CD4-positive, alpha-beta T cell treated with Interleukin-17A for 4 hours (primary cell): ENCODE measurements at places on chromosomes 4 and X.

GRCh38 chr4:87911252-87911774 lies 64.2 kb upstream of the SPP1 start:
- DNase-seq, result no peak

DNA sequence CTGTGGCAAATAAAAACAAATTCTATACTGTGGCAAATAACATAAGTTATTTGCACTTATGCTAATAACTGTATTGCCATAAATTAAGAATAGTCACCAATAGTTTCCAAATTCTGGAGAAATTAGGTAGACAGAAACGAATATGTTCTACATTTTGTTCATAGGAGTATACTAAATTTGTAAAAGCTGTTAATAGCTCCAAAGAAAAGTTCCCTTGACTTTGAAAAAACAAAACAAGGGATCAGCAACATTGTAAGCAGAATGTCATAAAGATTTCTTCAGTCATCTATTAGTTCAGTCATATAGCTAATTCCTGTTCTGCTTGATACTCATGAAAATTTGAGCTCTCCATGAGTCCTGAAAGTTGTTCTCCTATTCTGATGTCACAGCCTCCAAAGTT lies 1472.8 kb downstream of the C4orf33 start:
- DNase-seq, result no peak

GRCh38 chr4:144817081-144817480 lies 171.1 kb downstream of the HHIP start:
- DNase-seq, result no peak

GRCh38 chrX:43750248-43750676 lies 94.2 kb downstream of the MAOA start:
- DNase-seq, result peak; percentile 52

DNA sequence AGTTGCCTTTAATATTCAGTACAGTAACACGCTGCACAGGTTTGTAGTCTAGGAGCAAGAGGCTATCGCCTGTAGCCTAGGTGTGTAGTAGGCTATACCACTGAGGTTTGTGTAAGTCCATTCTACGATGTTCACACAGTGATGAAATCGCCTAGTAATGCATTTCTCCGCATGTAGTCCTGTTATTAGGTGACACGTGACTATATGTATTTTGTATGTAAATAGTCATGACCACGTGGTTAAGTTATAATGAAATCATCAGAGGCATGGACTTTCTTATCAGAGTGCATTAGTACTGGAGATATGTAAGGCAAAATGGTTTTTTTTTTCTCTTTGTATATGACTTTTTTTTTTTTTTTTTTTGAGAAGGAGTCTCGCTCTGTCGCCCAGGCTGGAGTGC lies 9.9 kb upstream of the ZCCHC4 start:
- no peak for DNase-seq

DNA sequence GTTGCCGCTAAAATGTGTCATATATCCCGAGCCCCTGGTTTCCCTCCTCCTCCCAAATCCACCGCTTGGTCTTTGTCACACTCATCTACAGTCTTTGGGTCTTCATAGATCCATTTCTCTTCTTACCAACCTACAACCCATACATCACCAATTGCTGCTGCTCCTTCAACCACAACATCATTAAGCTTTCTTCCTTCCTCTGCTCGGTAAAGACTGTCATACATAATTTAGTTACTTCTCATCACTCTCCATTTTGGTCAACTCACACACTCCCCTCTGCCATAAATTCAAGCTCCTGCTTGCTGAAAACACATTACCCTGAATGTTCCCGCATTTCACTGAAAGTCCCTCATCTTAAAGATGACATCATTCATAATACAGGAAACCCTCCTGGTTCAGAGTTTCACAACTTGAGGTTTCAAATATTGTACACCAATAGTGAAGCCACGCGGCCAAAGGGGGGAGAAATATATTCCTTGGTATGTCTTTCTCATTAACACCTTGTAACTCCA lies 1.7 kb upstream of the DCTD start:
- peak; percentile 27 for DNase-seq

GRCh38 chr4:76904646-76905190 lies 6.8 kb upstream of the SOWAHB start:
- no peak for DNase-seq

DNA sequence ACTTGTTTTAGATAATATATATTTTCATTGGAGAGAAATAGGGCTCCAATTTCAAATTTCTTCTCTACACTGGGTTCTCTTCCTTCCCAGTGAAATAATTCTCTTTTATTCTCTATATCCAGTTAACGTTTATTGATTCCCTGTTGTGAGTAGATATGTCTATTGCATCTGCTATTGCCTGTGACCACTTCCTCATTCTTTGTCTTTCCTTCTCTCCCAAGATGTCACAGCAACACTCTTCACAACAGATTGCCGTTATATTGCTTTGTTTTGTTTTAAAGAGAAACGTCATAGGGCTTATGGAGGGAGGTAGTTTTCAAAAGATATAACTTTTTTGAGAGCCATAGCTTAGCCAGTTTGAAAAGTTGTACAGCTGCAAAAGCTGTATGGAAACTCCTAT lies 343.8 kb downstream of the ARHGAP24 start:
- no peak for DNase-seq

DNA sequence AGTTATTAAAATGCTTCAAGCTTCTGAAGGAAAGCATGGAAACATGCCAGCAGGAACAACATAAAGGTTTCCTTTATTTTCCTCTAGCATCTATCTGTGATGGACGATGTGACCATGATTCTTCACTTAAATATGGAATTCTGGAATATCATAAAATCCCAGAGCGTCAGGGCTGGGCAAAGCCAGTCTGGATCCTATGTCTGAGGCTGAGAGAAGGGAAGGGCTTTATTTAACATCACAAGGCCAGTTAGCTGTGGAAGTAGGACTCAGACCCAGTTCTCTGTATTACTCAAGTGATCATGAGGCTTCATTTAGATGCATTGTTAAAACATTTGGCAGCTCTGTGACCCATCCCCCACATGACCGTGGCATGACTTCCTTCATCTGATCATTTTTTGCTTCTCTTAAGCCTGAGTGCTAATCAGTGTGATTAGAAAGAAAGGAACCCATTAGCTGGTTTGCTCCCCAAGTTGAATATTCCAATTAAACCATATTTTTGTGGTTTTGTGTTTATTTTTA lies 40.9 kb upstream of the EOLA2 start:
- DNase-seq, result no peak

DNA sequence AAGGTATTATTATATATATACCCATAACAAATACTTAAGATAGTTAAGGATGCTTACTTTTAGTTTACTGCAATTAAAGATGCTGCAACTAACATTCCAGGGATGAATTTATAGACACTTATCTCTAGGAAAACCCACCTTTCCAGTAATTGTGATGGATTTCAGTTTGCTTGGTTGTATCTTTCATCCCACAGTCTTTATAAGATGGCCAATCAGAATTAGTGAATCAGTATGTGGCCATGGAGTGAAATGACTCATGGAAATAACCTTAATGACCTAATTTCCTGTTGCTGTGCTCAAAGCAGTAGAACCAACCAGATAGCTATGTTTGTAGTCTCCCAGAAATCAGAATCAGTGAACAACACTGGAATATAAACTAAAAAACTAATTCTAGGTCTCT lies 26.4 kb downstream of the MOSPD2 start:
- no peak for DNase-seq
